ENCODE measurements at places on chromosomes 4 and X. TPM values are rescaled to one million over a fixed set of nuclear protein-coding genes. Genes with fewer than 3 reads are reported as not detected.

DNA sequence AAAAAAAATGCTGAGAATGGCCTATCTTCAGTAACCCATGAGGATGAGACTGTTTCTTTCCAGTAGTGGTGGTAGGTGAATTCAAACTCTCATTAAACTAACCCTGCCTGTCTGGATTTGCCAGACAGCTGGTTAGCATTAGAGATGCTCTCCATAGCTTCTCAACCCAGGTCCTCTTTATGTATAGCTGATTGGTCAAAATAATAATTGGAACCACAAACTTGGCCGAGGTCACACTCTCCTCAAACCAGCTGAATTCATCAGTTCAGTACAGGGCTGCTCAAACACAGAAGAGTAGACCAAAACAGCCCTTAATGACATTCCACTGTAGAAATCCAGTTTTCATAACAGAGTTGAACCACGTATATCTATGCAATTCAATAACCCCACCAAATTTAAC lies 85.3 kb downstream of the HCCS start:
- DNase-seq: no peak

DNA sequence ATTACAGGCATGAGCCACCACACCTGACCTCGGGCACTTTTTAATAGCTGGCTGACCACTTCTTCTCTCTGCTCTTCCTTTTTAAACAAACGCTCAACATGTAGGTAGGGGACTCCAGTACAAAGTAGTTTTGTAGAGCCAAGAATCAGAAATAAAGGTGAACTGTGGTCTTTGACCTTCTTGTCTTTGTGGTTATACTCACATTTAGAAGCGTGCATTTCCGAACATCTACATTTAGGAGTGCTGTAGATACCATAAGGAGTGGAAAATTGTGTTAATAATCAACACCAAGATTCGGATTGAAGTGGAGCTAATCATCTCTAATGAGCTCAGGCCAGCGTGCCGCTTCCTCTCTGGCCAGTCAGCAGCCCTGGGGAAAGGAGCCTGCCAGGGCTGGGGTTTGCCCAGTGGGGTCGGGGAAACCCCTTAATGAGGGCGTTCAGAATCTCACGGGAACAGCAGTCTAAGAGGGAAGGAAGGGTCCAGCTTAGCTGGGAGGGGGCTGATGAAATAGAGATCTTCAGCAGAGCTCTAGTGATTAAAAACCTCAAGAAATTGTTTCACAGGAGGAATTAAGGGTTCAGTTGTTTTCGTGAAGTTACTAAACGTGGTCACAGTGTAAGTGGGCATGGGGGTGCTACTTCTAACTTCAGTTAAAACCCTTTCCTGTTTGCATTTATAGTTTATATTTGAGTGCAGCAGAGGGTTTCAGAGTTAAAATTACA lies 81.2 kb downstream of the GAB1 start:
- DNase-seq: no peak

Gene MYOZ2
- total RNA-seq: 0.16 TPM

Gene TMPRSS11E
- 0.12 TPM for total RNA-seq

DNA sequence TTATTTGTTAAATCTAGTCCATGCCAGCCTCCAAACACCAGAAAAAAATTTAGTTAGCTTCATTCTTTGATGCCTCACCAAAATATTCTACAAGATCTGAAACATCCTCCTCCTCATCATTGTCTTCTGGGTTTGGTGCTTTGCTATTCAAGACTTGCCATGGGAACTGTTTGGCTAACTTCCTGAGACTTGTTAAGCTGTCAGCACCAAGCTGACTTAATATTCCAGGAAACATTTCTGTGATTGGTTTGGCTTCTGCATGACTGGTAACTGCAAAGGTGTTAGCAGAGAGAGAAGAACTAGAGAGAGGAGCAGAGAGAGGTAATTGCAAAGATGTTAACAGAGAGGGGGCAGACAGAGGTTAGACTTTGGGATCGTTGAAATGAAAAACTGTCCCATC lies 101.3 kb downstream of the PALLD start:
- no peak for DNase-seq

DNA sequence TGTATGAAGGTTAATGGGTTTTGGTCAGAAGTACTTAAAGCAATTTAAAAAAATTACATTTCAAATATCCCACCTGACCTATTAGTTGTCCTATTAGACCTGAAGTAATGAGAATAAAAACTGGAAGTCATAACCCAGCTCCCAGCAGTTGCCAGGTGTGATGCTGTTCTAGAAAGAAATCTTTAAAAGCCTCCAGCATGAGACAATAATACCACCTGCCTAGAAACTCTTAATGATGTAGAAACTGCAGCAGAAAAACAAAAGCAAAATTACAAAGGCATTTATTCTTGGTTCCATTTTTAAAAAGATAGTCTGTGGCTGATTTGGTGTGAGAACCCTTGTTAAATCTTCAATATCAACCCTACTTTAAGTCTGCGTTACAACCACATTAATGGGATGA lies 1137.7 kb upstream of the TENM3 start:
- DNase-seq: no peak

All from progenitor cell of endocrine pancreas (in vitro differentiated cells).